ENCODE measurements at places on chromosomes 2 and 18. TPM values are rescaled to one million over a fixed set of nuclear protein-coding genes. Genes with fewer than 3 reads are reported as not detected.

GRCh38 chr2:224682134-224682533 is 34.0 kb downstream of the CCDC195 start:
- DNase-seq, result no peak
- no peak overlapping the region for H3K27ac ChIP-seq
- no peaks in the 10 kb centered on the region for H3K36me3 ChIP-seq
- no peak overlapping the region for H3K4me3 ChIP-seq

- DNase-seq, result no peak
- no peak overlapping the region for H3K4me3 ChIP-seq
- no peaks in the 10 kb centered on the region for H3K27me3 ChIP-seq
- H3K36me3 ChIP-seq, result no peaks in the 10 kb centered on the region
- no peak overlapping the region for H3K27ac ChIP-seq
Measured at GRCh38 chr2:113698892-113699447, 57.5 kb downstream of the SLC35F5 start.

DNA sequence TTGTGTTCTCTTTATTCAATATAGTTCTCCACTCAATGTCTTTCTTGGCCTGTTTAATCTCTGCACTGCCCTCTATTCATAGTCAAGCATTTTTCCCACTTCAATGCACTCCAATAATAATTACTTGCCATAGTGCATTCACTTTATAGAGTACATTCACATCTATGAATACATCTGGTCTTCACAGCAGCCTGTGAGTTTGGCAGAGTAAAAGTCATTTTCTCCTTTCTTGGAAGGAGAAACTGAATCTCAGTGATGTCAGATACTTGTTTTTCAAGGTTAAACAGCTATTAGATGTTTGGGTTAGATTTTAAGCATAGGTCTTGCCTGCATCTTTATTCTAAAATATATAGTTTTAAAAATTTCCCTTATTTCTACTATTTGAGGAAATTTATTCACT is 373.2 kb downstream of the TRIB2 start:
- H3K27ac ChIP-seq, result no peak overlapping the region
- H3K4me3 ChIP-seq, result no peak overlapping the region

The GKN1 gene
- total RNA-seq, result not detected

DNA sequence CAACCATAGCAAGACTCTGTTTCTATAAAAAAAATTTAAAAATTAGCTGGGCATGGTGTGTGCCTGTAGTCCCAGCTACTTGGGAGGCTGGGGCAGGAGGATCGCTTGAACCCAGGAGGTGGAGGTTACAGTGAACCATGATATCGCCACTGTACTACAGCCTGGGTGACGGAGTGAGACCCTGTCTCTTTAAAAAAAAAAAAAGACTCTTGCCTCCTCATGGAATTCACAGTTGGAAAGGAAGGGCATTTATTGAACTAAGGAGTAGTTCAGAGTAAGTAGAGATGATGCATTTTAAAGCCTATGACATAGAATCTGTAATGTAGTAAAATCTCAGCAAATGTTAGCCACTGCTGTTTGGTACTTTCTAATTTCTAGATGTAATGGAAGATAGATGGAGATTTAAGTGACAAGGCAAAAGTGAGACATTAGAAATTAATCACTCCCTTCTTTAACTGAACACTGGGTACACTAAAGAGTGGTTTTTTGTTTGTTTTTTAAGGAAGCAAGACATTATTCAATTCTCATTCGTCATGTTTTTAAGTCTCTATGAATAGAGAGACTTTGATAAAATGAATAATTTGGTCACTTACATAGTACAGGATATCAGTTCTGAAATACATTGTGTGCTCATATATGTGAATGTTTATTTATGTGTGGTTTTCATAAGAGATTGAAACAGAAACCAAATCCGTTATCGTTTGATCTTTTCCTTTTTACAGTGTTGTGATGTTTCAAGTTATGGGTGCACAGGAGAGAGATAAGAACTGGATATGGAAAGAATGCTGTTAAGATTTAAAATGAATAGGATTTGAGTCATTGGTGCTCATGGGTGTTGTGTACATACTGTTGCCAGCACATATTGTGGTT is 186.1 kb upstream of the STON1 start:
- peaks cover 26% of the 10 kb centered on the region for H3K36me3 ChIP-seq
- H3K27ac ChIP-seq, result peak overlapping the region; percentile 35
- no peaks in the 10 kb centered on the region for H3K27me3 ChIP-seq
- H3K4me3 ChIP-seq, result peak overlapping the region; percentile 26
- peaks cover 63% of the 10 kb centered on the region for H3K4me1 ChIP-seq
- DNase-seq, result no peak

DNA sequence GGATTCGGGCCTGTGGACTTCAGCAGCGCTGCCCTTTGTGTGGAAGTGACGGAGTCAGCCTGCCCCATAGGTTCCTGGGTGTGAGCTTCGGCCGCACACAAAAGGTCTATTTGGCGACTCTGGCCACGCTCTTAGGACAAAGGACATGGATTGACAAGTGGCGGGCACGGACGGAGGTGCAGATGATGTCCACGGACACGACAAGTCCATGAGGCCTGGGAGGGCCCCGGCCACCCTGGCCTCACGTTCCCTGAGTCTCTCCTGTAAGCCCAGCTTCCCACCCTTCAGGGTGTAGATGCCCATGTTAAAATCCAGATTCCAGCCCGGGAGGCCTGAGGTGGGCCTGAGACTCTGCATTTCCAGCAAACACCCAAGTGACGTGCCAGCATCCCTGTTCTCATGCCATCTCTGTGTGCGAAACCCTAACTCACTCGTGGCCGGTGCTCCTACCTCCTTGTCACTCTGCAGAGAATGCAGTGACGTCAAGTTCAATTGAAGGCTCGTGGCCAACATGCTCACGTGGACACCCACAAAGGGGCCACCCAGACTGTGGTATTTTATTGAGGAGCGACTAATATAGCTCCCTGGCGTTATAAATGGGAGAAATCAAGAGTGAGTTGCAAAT is 111.7 kb downstream of the RTP5 start:
- H3K27me3 ChIP-seq, result no peaks in the 10 kb centered on the region
- H3K27ac ChIP-seq, result no peak overlapping the region
- no peaks in the 10 kb centered on the region for H3K4me1 ChIP-seq
- no peaks in the 10 kb centered on the region for H3K36me3 ChIP-seq
- DNase-seq, result no peak

The DES gene
- 14,174 TPM for total RNA-seq

GRCh38 chr2:7730449-7730848 is 813.2 kb downstream of the RNF144A start:
- H3K27ac ChIP-seq, result no peak overlapping the region
- no peaks in the 10 kb centered on the region for H3K36me3 ChIP-seq
- H3K4me1 ChIP-seq, result no peaks in the 10 kb centered on the region
- no peak overlapping the region for H3K4me3 ChIP-seq
- no peak for DNase-seq

- no peaks in the 10 kb centered on the region for H3K36me3 ChIP-seq
- DNase-seq, result no peak
- H3K27me3 ChIP-seq, result no peaks in the 10 kb centered on the region
- no peak overlapping the region for H3K4me3 ChIP-seq
- H3K27ac ChIP-seq, result no peak overlapping the region
Measured at GRCh38 chr2:161004379-161004778, 155.8 kb upstream of the TANK start.

- no peak overlapping the region for H3K4me3 ChIP-seq
- H3K36me3 ChIP-seq, result no peaks in the 10 kb centered on the region
Measured at GRCh38 chr2:30185178-30185577, 38.4 kb downstream of the YPEL5 start.

DNA sequence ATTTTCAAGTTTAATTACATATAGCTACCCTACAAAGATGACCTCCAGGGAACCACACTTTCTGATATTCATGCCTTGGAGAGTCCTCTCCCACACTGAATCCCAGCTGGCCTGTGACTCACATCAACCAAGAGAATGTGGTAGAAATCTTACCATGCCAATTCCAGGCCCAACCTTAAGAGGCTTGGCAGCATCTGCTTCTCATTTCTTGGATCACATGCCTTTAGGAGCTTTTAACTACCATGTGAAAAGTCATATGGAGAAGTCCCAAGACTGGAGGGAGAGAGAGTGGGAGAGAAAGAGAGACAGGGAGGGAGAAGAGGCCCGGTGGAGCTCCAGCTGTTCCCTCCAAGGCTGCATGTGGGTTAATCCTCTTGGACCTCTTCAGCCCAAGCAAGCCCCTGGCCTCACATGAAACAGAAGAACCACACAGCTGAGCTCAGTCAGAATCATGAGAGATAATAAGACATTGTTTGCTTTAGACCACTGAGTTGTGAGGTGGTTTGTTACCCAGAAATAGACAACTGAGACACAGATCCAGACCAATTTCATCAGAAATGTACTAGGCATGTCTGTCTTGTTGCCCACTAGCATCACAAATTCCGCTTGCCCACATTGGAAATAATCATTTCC is 190.7 kb downstream of the MTCL1 start:
- no peaks in the 10 kb centered on the region for H3K27me3 ChIP-seq
- H3K4me1 ChIP-seq, result no peaks in the 10 kb centered on the region
- H3K36me3 ChIP-seq, result no peaks in the 10 kb centered on the region
- DNase-seq, result no peak
- no peak overlapping the region for H3K27ac ChIP-seq

The CYS1 gene
- total RNA-seq, result 6.7 TPM

The ARHGAP28 gene
- 1.4 TPM for total RNA-seq

The REG1B gene
- not detected for total RNA-seq

The TMEM200C gene
- 0.12 TPM for total RNA-seq

GRCh38 chr2:98787700-98788099 is 56.8 kb upstream of the MGAT4A start:
- no peaks in the 10 kb centered on the region for H3K27me3 ChIP-seq
- no peaks in the 10 kb centered on the region for H3K36me3 ChIP-seq
- no peak overlapping the region for H3K4me3 ChIP-seq
- no peak for DNase-seq

DNA sequence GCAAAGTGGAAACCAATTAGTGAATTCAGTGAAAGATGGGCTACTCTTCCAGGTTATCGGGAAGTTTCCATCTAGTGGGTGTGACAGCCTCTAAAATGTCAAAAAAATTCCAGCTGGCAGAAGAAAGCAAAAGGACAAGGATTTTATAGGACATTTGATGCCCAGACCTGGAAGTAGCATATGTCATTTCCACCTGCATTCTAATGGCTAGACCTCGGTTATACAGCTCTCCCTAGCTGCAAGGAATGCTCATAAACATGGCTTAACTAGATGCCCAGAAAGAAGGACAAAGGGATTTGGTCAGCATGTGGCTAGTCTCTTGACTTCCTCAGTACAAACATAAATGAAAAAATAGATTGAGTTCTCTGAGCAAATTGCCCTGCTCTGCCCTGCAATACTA is 215.4 kb downstream of the NYAP2 start:
- no peak overlapping the region for H3K4me3 ChIP-seq
- no peaks in the 10 kb centered on the region for H3K36me3 ChIP-seq
- DNase-seq, result no peak
- no peaks in the 10 kb centered on the region for H3K4me1 ChIP-seq
- no peak overlapping the region for H3K27ac ChIP-seq

DNA sequence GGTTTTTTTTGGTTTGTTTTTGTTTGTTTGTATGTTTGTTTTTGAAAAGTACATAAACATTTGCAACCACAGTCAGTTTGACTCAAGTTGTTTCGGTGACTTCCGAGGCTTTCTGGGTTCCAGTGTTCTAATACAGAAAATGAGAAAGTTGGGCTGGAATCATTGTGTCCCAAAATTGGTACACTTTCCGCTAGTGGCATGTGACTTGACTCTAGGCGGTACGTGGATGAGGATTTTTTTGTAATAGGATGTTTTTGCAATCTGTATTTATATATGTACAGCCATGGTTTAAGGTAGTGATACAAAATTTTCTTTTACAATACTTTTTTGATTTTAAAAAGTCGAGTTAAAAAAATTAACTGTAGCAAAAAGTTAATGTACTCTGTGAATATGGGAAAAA is 1.7 kb downstream of the MFF start:
- peaks cover 12% of the 10 kb centered on the region for H3K4me1 ChIP-seq
- H3K36me3 ChIP-seq, result peaks cover 25% of the 10 kb centered on the region
- H3K27ac ChIP-seq, result no peak overlapping the region

DNA sequence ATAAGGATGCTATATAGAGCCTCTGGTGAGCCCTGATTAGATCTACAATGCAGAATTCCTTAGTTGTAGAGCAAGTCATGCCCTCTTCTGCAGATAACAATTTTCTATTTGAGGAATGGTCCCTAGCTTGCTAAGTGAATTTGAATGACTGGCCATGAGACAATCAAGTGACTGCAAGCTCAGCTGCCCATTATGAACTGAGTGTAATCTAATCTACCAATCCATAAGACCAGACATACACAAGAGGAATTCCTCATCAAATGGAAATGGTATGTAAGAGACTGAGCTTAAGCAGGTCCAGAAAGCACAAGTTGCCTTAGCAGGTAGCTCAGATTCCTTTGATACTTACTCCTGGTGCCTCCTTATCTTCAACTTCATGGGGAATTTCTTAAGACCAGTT is 4.8 kb upstream of the ANKRD44 start:
- no peak overlapping the region for H3K4me3 ChIP-seq
- H3K27ac ChIP-seq, result no peak overlapping the region
- peaks cover 6% of the 10 kb centered on the region for H3K27me3 ChIP-seq

GRCh38 chr2:65939687-65940086 is 495.2 kb upstream of the MEIS1 start:
- H3K4me3 ChIP-seq, result no peak overlapping the region
- H3K4me1 ChIP-seq, result no peaks in the 10 kb centered on the region
- no peaks in the 10 kb centered on the region for H3K27me3 ChIP-seq
- DNase-seq, result no peak

- H3K4me1 ChIP-seq, result no peaks in the 10 kb centered on the region
- no peaks in the 10 kb centered on the region for H3K36me3 ChIP-seq
- H3K27me3 ChIP-seq, result no peaks in the 10 kb centered on the region
- H3K27ac ChIP-seq, result no peak overlapping the region
Measured at GRCh38 chr18:24128700-24129099, 10.2 kb upstream of the CABYR start.

DNA sequence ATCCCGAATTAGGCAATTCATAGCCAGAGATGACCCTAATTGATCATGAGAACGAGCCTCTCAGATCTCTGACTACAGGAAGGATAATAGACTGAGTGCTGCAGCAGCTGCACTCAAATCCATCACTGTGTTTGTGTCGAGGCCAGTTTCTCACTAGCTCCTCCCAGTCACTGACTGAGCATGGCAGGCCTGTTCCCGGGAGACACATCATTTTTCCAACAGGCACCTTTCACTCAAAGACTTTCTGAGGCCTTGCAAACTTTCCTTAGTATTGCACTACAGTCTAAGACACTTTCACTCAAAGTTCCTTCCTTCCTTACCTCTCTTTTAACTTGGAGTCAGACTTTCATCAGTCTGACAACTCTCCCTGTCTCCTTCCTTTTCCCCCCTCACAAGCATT is 13.7 kb downstream of the SOS1 start:
- no peak overlapping the region for H3K27ac ChIP-seq
- DNase-seq, result no peak
- H3K27me3 ChIP-seq, result no peaks in the 10 kb centered on the region
- H3K4me3 ChIP-seq, result no peak overlapping the region
